Amniotic stem cell (primary cell): ENCODE measurements at places on chromosomes 7 and 10.
A peak's percentile ranks its signal among the peaks of the same experiment; 100 is the strongest.

DNA sequence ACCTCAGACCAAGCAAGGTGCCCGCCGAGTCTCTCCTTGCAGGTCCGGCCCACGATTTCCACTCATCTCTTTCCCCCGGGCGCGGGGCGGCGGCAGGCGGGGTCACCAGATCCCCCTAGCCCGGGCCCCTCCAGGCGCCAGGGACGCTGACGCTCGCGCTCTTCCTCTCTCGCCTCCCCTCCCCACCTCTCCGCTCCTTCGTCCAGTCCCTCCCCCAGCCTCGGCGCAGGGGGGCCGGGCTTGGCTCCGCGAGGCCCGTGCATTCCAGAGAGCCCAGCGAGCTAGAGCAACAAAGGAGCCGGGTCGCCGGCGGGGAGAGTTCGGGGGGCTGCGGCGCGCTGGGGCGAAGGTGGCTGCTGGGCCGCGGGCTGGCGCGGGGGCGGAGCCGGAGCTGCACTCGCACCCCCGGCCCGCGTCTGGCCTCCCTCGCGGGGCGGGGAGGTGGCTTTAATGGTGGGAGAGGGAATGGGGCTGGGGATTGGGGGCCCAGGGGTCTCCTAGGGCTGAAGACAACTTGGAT, at the start of gene SMO:
TSS of gene SMO (plus strand) at position 262 of the 520 bp plus-strand sequence. CDS start 519 bp downstream, outside the sequence.
- DNase-seq = no peak

DNA sequence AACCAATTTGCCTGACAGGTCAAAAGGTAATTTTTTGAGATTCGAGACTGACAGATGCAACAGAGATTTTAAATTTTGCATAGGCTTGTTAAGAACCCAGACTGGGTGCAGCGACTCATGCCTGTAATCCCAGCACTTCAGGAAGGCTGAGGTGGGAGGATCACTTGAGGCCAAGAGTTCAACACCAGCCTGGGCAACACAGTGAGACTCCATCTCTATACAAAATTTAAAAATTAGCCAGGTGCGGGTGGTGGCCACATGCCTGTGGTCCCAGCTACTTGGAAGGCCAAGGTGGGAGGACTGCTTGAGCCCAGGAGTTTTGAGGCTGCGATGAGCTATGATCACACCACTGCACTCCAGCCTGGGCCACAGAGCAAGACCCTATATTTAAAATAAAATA, 34.6 kb downstream of the AMZ1 start:
- no peak for DNase-seq

DNA sequence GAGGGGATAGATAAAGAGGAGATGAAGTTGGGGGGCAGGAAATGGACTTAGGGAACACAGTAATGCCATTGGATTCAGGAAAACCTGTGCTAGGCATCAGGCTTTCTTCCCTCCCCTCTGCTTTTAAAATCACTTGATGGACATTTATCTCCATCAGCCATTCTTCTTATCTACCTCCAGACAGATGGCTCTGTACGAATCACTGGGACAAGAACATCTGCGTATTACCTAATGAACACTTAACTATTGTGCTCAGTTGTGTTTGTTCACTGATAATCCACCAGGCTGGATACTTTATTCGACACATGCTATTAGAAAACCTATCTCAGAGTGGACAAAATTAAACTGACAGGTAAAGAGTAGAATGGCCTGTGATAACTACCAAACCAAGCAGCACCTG, 40.0 kb downstream of the TNKS2 start:
- DNase-seq = no peak

GRCh38 chr10:29804025-29804852, 169.5 kb upstream of the SVIL start:
- DNase-seq = peak; percentile 77

- DNase-seq = no peak
Observed at GRCh38 chr10:11863353-11864109, 40.4 kb downstream of the PROSER2 start.

- DNase-seq = no peak
Observed at GRCh38 chr10:121694327-121694965, 96.2 kb upstream of the FGFR2 start.

- DNase-seq = no peak
Observed at GRCh38 chr7:19024261-19024660, 93.2 kb downstream of the TWIST1 start.

- DNase-seq = no peak
Observed at GRCh38 chr7:36686499-36686898, 37.8 kb downstream of the AOAH start.

DNA sequence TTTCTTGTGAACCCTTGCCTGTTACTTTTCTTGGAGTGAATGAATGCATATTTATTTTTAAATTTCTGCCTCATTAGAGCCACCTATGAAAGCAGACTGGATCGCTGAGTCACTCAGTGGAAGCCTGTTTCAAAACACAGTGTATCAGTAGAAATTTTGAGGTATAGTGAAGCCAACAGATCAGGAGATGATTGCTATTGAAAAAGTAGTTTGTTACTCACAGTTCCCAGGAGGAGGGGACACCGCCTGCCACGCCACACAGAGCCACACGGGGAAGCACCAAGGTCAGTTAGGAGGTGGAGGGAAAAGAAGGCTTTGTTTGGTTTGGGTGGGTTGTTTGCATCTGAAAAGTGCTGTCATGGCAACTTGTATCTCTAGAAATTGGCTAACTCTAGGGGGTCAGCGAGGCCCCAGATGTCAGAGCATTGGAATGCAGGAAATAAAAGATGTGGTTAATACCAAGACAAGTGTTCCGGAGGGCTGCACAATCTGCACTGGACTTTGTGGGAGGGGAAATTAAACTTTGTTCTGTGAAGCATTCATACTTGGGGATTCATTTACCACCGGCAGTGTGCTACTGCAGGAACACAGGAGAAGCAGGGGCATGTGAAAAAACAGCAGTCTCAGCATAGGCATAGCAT, 106.4 kb upstream of the SDK1 start:
- no peak for DNase-seq

DNA sequence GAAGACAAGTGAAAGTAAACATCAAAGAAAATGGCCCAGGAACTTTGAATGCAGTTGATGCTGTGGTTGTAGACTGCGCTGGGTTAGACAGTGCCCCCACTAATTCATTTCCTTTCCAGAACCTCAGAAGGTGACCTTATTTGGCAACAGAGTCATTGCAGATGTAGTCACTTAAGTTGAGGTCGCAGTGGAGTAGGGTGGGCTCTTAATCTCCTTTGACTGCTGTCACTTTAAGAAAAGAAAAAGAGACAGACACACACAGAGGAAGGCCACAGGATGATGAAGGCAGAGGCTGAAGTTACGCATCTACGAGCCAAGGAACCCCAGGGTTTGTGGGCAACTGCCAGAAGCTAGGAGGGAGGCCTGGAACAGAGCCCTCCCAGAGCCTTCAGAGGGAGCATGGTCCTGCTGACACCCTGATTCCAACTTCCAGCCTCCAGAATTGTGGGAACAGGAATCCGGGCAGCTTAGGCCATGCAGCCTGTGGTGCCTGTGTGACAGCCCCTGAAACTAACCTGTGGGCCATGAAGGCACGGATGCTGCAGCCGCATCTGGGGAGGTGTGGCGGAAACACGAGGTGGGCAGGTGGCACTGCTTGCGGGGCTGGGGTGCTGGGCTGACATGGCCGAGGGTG, 107.6 kb downstream of the PRKAG2 start:
- DNase-seq = no peak

DNA sequence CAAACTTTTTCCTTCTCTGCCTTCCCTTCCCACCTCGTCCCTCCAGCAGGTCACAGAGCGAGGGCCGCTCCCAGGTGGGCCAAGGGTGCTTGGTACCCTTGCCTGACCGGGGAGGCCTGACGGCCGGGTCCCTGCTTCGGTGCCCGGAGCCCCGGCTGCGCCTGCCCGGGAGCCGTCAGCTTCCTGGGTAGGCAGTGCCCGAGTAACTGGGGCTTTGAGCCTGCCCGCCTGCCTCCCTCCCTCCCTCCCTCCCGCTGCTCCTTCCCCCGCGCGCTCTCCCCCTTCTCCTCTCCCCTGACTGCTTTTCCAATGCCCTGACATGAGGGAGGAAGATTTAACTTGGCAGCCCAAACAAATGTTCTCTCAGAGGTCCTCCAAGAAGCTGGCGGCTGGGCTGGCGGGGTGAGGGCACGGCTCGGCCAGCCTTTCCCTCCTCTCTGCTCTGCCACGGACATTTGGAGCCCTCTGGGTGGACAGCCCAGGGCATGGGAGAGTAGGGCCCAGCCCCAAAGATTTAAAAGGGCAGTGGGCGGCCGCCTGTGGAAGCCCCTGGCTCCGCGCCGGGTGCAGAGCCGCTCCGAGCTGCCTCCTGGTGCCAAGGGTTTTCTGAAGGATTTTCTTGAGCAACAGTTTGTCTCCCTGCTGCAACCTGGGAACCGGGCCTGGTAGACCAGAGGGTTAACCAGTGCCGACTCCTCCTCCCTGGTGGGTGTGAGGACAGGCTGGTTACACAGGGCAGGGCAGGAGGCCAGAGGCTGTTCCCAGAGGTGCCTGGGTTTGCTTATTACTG, 2.0 kb downstream of the ZMIZ1 start:
- DNase-seq = peak; percentile 56

- no peak for DNase-seq
Observed at GRCh38 chr7:53110425-53110824, 75.0 kb downstream of the POM121L12 start.

GRCh38 chr10:110655320-110655719, 11.2 kb downstream of the RBM20 start:
- no peak for DNase-seq

GRCh38 chr10:92238586-92239098, 52.2 kb downstream of the CPEB3 start:
- DNase-seq = no peak

DNA sequence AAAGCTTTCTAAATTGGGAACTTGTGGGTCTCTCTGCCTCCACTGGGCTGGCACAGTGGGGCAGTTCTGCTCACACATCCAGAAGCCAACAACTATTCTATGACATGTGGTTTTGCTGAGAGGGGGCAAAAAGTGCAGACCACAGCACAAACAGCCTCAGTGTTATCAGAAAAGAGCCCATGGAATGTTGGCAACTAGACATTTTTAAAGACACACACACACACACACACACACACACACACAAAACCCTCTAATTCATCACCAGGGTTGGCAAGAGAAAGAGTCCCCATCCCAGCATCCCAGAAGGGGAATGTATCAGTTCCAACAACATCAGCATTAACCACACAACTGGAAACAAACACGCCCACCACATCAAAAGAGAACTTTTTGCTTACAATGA, 117.1 kb downstream of the FGFR2 start:
- DNase-seq = no peak

DNA sequence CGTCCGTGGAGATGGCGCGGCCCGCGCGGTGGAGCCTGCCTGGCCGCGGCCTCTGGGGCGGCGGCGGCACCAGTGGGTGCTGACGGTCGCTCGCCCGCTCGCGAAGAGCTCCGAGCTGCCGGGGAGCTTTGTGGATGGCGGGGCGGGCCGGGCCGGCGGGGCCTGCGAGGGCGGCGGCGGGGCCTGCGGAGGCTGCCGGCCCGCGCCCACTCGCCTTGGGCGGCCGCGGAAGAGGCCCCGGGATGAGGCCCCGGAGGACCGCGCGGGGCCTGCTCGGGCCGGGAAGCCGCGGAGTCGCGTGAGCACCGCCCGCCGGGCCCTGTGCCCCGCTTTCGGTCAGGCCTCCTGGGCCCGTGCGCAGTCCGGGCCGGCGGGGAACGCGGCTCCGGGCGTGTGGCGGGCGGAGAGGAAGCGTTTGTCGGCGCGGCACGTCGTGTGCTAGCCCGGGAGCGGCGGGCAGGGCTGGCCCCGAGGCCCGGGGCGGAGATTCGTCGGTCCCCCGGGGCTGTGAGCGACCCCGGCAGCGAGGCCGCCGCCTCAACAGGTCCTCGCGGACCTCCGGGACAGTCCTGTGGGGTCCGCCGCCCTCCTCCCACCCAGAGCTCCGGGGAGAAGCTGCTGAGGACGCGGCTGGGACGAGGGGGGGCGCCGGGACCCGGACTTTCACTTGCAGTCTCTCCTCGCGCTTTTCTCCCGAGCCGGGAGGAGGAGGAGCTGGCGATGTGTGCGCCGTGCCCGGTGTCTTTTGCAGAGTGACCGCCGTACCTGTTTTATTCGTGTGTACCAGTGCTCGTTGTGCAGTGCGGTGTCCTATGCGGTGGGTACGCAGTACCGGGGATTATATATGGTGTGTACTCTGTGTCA, 578 bp downstream of the ZMYND11 start:
- peak; percentile 2 for DNase-seq

DNA sequence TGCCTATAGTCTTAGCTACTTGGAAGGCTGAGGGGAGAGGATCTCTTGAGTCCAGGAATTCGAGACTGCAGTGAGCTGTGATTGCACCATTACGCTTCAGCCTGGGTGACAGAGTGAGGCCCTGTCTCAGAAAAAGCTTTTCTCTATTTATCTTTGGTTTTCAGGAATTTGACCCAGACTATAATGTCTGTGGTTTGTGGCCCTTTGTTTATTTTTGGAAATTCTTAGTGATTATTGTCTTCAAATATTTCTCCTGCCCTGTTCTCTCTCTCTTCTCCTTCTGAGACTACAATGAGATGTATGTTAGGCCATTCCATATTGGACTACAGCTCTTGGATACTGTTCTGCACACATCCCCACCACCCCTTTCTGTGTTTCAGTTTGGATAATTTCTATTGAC, 4.7 kb downstream of the MUC12 start:
- no peak for DNase-seq

GRCh38 chr10:118551535-118552100, 43.8 kb downstream of the PRLHR start:
- no peak for DNase-seq
